Cortex of kidney (tissue), 1 donor: ENCODE measurements at places on chromosomes 4 and X.

DNA sequence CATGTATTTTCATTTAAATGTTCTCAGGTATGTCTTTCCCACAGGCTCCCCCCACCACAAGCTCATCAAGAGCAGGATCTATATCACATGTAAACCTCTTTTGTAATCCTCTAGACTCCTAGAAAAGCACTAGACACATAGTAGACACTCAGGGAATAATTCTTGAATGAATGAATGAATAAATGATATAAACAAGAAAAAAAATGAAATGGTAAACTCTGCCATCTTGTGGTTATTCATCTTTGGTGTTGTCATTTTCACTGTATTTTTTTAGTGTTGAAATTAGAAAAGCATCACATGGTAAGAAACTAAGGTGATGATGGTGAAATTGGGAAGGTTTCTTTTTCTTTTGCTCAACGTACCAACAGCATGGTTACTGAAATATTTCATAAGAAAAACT lies 34.2 kb upstream of the C1GALT1C1 start:
- DNase-seq = no peak

DNA sequence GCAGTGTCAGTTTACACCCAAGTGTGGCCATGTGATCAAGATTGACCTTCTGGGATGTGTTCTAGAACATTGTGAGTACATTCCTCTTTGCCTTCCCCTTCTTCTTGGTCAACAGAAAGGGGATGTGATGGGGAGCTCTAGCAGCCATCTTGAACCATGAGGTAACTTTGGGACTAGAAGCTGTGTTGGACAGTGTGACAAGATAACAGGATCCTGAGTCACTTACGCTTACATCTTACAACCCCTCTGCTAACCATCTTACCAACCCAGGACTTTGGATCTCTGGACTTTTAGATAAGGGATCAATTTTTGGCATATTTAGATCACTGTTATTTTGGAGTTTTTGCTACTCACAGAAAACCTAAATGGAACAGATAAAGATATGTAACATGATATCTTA lies 625.6 kb downstream of the BCOR start:
- DNase-seq = no peak

GRCh38 chr4:95066050-95066449 lies 308.3 kb downstream of the BMPR1B start:
- no peak for DNase-seq

DNA sequence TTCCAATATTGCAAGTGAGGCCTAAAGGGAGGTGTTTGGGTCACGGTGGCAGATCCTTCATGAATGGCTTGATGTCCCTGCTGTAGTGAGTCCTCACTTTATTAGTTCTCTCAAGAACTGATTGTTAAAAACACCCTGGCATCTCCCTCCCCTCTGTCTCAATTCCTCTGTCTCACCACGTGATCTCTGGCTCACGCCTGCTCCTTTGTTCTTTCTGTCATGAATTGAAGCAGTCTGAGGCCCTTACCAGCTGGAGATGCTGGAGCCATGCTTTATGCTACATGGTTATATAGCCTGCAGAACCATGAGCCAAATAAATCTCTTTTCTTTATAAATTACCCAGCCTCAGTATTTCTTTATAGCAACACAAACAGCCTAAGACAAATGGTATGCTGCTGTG lies 980.7 kb upstream of the GRIA3 start:
- DNase-seq = no peak

- DNase-seq = no peak
Measured at GRCh38 chr4:59247032-59247431, 1953.1 kb upstream of the ADGRL3 start.

- DNase-seq = no peak
Measured at GRCh38 chrX:153576239-153576870, 22.6 kb downstream of the CCNQ start.

GRCh38 chrX:73728602-73729001 lies 165.6 kb downstream of the CHIC1 start:
- DNase-seq = no peak

- DNase-seq = no peak
Measured at GRCh38 chrX:37754516-37754915, 25.3 kb upstream of the CYBB start.

DNA sequence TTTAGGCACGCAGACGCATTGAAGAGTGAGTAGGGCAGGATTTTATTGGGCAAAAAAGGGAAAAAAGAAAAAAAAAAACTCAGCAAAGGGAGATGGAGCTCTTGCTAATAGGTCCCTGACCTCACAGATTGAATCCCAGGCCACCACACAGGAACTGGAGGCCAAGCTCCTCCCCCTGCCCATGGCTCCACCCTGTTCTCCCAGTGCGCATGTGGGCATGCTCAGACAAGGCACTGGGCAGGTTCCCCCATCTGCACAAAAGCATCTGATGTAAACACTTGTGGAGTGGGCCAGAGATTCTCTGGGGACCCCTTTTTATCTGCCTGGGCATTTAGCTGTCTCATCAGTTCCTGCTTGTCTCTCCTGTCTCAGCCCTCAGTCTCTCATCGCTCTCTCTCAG lies 9.5 kb downstream of the FRMD7 start:
- DNase-seq = no peak

GRCh38 chr4:89447543-89447942 lies 139.9 kb upstream of the GPRIN3 start:
- no peak for DNase-seq

DNA sequence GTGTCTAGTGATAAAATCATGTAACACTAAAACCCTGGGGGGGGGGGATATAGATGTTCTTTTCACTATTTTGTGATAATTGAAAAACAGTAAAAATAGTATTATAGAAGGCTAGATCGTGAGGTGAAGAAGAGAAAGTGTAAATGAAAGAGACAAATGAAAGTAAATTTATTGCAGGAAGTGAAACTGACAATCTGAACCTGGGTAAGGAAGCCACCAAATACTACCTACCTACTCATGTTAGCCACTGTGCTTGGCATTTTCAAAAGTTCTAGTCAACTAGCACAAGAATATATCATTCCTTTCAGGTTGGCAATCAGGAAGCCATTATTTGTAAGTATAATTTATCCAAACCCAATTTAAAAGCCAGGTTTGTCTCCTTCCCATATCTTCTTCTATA lies 1366.1 kb downstream of the FAM133A start:
- no peak for DNase-seq

DNA sequence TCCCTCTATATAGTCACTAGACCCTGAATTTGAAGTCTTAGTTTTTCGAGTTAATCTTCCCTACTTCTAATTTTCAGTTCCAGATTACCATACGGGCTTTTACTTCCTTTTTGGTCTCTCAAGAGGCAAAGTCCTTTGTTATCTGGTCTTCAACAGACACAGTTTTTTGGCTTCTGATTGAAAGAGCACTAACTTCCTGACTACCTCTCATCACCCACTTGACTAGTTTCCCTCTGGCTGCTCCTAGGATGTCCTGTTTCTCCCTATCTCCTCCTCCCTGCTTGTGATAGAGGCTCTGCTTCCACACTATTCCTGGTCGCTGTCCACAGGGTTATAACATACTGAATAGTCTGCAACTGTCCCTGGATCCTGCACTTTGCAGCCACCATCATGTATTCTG lies 16.7 kb upstream of the WDR44 start:
- DNase-seq = no peak

DNA sequence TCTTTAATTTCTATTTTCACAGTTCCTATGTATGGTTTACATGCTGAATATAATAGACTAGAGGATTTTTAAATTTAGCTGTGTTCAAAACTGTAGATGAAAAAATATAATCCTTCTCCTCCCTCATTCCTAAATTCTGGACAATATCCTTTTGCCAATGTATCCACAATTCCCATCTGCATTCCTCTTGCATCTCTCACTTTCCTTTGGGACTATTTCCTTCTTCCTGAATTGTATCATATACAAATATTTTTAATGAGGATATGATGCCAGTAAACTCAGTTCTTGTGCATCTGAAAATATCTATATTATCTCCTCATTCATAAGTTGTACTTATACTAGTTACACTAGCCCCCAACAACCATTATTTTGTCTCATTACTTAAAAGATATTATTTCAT lies 46.7 kb downstream of the DDX60L start:
- no peak for DNase-seq
